HT1080 (cell line): ENCODE measurements at places on chromosomes 11 and 22. TPM values are rescaled to one million over a fixed set of nuclear protein-coding genes. Genes with fewer than 3 reads are reported as not detected.

DNA sequence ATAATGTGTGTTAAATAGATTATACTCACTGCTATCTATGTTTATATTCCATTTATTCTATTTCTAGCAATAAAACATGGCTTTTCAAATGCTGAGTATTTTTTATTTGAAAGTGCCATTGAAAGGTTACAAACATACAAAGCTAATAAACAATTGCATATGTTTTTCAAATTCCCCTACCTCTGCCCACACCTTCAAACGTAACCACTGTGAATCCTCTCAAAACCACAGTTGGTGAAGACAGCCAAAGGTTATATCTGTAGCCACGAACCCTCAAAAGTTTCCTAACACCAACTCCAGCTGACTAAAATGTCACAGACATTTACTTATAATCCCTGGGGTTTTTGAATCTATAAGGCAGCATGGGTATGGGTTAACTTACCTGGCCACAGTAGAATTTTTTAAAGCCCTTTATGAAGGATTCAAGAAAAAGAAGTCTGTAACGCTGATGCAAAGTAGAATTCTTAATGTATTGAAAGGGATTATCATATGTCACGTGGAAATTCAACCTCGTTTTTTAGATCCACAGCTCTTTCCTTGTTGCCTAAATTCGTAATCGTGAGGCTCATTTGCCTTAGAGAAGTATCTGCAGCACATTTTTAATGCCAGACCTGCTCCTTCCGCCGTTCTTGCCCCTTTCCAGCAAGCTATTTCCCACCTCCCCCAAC, 122.5 kb upstream of the ZC3H12C start:
- no peak for DNase-seq

DNA sequence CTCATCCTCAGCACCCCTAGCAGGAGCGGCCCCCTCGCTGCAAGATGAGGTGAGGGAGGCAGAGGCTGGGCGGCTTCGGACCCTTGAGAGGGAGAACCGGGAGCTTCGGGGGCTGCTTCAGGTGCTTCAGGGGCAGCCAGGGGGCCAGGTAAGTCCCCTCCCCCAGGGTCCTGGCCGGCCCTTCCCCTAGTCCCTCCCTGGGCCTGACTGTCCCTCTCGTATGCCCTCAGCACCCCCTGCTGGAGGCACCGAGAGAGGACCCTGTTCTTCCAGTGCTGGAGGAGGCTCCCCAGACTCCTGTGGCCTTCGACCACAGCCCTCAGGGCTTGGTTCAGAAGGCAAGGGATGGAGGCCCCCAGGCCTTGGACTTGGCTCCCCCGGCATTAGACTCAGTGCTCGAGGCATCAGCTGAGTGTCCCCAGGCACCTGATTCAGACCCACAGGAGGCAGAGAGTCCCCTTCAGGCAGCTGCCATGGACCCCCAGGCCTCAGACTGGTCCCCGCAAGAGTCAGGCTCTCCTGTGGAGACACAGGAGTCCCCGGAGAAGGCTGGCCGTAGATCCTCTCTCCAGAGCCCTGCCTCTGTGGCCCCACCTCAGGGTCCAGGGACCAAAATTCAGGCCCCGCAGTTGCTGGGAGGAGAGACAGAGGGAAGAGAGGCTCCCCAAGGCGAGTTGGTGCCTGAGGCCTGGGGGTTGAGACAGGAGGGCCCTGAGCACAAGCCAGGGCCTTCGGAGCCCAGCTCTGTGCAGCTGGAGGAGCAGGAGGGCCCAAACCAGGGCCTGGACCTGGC, 4.0 kb downstream of the CCDC88B start:
- peak; percentile 27 for DNase-seq

GRCh38 chr11:123796226-123796625, 9.9 kb downstream of the OR6M1 start:
- no peak for DNase-seq

DNA sequence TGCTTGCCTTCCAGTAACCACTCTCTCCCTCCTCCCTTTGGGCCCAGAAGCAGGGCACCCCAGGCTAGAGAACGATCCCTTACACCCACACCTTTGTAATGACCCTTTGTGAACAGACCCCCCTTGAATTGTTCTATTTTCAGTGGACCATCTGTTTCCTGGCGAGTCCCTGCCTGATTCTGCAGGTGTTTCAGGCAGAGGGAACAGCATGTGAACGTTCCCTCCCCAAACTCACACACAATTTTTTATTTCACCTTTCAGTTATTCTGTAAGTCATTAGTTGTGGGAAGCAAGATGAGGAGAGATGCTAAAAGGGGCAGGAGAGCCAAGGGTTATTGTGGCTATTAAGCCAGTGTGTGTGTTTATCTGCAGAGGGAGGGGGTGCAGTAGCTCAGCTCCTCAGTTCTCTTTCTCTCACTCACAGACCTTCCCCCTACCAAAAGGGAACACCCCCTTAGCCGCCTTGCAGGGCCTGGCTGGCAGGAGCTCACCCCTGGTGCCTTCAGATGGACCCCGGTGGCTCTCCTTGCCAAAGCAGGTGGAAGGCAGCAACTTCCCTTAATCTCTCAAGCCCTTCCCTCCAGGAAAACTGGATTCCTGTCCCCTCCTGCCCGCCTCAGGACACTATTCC, 64.8 kb upstream of the SPON1 start:
- DNase-seq, result no peak

DNA sequence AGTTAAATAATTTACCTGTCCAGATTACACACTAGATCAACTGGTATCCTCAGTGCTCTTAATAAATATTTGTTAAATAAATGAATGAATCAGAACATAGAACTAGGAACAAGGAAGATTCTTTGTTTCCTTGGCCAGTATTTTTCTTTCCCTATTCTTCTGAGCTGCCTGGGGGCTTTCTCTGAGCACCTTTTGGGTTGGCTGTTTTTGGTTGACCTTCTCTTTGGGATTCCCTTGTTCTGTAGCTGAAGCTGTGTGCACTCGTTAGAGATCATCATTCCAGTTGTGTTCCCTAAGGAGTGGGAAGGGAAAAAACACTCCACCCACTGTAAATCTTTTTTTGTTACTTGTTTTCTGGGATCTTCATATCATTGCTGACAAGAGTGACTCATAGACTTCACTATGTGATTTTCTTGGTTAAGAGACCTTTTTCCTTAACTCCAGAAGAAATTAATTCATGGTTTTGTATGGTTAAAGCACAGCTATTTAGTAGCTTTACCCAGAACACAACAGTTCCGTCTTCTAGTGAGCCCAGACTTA, 84.3 kb downstream of the STIM1 start:
- DNase-seq, result no peak

Gene KCNE3
- not detected in 2 replicates for total RNA-seq

- peak; percentile 61 for DNase-seq
Observed at GRCh38 chr11:90229791-90230190, 6.9 kb upstream of the CHORDC1 start.

GRCh38 chr11:69352715-69353319, 58.9 kb downstream of the MYEOV start:
- peak; percentile 96 for DNase-seq

- DNase-seq, result peak; percentile 47
Observed at GRCh38 chr11:12258451-12258850, 118.9 kb upstream of the PARVA start.

DNA sequence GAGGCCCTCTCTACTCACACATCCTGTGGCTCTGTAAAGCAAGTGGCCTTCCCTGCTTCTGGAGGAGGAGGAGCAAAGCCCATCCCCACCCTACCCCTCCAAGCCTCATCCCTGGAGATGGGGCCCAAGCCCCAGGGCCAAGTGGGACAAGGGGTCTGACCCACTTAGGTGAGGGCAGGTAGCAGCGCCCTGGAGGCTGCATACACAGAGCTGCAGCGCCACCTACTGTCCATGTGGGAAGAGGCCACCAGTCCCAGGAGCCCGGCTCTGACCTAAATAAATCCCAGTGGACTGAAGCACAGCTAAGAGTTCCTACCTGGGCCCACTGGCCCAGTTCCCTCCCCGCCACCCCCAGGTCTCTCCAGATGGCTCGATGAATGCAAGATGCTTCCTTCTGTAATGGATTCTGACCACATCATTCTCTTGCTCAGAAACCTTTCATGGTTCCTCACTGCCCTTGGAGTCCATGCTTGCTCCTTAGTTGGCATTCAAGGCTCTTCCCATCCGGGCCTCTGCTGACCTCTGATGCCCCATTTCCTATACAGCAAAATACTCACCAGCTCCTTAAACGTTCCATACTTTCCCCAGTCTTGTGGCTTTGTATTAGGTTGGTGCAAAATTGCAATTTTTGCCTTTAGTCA, 62.1 kb downstream of the THAP12 start:
- peak; percentile 61 for DNase-seq

DNA sequence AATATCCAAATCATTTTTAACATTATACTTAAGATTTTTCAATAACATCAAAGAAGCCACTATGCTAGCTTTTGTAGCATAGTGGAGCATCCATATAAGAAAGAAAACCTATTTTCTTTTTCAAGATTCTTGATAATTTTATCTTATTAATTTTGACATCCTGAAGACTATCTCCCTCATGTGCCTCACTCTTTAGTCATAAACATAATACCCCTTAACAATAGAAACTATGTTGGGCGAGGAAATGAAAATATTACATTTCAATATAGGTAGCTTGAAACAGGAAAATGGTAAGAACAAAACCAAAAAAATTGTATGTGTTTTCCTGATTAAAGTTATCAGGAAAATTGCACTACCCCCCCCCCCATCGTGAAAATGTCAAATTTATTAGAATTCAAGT, 40.1 kb downstream of the ELMOD1 start:
- DNase-seq, result no peak

- no peak for DNase-seq
Observed at GRCh38 chr11:127358160-127358559, 357.6 kb upstream of the KIRREL3 start.

DNA sequence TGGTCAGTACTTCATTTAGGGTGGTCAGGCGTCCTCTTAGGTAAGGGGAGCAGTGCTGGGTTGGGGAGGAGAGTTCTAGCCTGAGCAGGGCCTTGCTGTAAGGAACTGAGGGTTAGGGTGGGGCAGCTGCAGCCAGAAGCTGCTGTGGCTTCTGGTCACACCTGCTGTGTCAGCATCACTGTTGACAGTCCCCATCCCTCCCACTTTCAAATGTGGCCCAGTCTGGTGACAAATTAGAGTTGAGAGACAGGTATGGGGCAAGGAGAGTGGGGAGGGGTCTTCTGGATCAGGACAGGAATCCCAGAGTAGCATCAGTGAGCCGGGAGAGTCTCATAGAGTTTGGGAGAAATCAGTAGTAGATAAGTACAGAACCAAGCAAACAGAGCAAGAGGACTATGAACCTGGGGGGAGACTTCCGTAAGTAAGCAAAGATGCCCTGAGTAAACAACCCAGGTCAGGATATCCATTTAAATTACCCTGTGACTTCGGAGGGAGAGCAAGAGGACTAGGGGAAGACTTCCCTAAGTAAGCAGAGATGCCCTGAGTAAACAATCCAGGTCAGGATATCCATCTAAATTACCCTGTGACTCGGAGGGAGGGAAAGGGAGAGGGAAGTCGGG, 53.7 kb downstream of the PPP6R2 start:
- DNase-seq, result peak; percentile 20

GRCh38 chr11:15123849-15124248, 9.1 kb downstream of the INSC start:
- peak; percentile 96 for DNase-seq

DNA sequence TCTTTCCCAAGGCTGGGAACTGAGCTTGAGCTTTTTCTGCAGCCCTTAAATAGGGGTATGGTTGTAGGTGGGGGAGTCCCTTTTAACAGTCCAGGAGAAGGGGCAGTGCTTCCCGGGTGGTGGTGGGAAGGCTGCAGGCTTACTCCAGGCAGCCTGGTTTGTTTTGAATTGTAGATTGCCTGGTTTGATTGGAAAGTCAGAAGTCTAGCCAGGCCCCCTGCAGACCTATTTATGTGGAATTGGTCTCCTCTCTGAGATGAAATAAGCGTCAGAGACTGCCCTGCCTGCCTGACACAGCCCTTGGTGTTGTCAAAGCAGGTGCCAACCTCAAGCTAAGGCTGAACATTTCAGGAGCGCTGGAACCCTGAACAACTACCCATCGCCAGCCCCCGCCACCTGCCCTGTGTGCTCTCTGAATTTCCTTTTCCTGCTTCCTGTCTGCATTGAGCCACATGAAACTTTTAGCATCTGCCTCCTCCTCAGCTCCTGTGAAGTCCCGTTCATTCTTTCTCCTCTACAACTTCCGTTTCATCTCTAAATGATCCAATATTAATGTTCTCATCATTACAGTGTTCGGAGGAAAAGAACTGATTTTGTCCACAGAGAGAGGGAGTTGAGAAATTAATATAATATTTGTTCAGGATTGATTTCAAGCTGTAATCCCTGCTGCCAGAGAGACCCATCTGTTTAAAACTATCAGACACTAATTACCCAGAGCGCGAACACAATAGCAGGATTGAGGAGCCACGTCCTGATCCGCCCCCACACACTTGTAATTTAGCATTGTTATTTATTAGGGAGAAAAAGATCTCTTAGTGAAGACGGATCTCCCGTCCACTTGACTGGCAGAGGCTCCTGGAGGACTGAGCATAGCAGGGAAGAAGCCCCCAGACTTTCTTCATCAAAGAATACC, 136.5 kb downstream of the TRIM29 start:
- no peak for DNase-seq

Gene SESN3
- 0.94 and 1.5 TPM in 2 replicates for total RNA-seq

- no peak for DNase-seq
Observed at GRCh38 chr11:64342869-64343745, 3.1 kb downstream of the CCDC88B start.

Gene GLB1L2
- total RNA-seq, result under 0.01 and 0.34 TPM in 2 replicates

Gene SLC22A25
- not detected in 2 replicates for total RNA-seq

DNA sequence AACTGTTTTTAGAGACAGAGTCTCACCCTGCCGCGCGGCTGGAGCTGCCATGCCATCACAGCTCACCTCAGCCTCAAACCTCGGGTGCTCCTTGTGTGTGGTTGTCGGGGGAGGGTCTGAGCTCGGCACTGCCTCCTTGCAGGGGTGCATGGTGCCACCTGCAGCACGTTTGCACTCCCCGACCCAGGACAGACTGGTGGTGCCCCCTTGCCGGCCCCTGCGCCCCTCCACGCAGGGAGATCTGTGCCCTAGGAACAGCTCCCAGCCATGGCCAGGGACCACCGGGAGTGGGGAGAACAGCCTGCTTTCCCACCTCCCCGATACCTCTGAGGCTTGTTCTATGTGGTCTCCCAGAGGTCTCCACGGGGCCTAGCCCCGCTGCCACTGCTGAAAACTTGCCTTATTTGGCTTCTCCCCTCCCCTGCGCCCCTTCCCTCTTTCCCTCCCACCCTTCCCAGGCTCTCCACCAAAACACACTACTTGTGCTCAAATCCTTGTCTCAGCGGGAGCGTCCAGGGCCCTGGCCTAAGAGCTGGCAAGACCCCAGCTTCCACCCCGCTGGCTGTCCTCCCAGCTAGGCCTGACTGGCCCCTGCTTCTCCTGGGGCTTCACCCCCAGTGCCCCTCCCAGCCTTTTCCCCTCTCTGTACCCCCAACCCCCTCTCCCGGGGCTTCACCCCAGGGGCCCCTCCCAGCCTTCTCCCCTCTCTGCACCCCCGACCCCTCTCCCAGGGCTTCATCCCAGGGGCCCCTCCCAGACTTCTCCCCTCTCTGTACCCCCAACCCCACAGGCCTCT, 13.4 kb upstream of the TPCN2 start:
- no peak for DNase-seq
